ENCODE measurements at places on chromosomes 3 and 15. TPM values are rescaled to one million over a fixed set of nuclear protein-coding genes. Genes with fewer than 3 reads are reported as not detected.

GRCh38 chr3:117954131-117954530, 1080.5 kb downstream of the IGSF11 start:
- no peak overlapping the region for H3K4me3 ChIP-seq
- no peaks in the 10 kb centered on the region for H3K27me3 ChIP-seq
- no peaks in the 10 kb centered on the region for H3K4me1 ChIP-seq

DNA sequence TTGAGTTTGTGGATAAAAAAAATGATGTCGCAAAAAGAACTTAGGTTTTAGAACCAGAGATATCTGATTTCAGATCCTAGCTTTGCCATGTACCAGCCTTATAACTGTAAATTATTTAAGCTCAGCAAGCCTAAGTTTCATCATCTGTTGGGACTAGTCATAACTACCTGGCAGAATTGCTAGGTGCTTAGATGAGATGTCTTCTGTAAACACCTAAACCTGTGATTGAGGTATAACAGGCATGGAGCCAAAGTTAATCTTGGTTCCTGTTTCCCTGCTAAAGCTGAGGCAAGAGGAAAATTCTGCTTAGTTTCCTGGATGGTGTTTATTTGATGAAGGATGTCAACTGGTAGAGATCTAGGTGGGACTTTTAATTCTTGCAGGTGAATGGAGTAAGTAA, 331.3 kb upstream of the RBMS3 start:
- H3K4me3 ChIP-seq = no peak overlapping the region
- H3K27ac ChIP-seq = no peak overlapping the region
- no peak for DNase-seq
- H3K27me3 ChIP-seq = no peaks in the 10 kb centered on the region

DNA sequence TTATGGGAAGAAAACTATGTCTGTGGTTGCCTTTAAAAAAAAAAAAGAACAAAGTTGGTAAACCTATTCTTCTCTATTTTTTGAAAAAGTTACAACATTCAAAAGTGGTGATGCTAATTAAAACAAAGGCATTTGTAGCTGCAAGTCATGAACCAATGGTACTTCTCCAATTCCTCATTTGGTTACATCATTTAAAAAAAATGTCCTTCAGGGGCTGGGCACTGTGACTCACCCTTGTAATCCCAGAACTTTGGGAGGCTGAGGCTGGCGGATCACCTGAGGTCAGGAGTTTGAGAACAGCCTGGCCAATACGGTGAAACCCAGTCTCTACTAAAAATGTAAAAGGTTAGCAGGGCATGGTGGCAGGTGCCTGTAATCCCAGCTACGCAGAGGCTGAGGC, 574.6 kb downstream of the VGLL3 start:
- H3K4me1 ChIP-seq = no peaks in the 10 kb centered on the region
- no peak overlapping the region for H3K27ac ChIP-seq
- H3K27me3 ChIP-seq = no peaks in the 10 kb centered on the region
- DNase-seq = no peak

- no peak overlapping the region for H3K27ac ChIP-seq
- H3K36me3 ChIP-seq = peaks cover 3% of the 10 kb centered on the region
- DNase-seq = no peak
- H3K27me3 ChIP-seq = peaks cover 13% of the 10 kb centered on the region
Observed at GRCh38 chr3:50671331-50671730, 3.4 kb upstream of the DOCK3 start.

Gene MYRIP
- not detected for total RNA-seq

DNA sequence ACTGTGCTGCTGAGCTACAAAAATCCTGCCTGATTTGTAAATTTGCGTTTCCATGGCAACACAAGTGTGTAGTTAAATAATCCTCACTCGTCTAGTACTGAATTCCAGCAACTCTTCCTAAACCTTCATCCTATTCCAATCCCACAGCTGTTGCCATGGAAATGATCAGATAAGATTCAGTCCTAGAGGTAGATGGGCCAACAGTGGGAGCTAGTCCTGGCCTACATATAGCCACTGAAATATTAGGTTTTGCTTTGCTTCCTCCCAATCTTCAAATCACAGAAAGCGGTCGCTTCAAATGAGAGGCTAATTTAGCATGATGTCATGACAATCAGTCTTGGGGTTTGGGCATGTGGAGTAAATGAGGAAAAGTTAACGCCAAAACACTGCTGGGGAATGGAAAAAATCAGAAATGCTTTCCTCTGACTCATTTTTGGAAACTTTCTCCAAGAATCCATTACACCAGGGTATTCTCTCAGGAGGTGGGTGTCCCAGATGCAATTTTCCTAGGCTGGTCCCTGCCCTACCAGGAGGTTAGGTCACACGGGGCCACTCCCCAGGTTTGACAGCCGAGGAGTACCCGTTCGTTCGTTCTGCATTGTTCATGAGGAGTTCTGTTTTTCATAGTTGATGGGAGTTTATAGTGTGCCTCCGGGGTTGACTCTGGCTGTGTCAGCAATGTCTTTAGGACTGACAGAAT, 159.2 kb upstream of the SLCO3A1 start:
- H3K4me3 ChIP-seq = no peak overlapping the region
- H3K27me3 ChIP-seq = peaks cover 18% of the 10 kb centered on the region
- H3K27ac ChIP-seq = no peak overlapping the region
- H3K4me1 ChIP-seq = no peaks in the 10 kb centered on the region

Gene COPS2
- 95.8 TPM for total RNA-seq

GRCh38 chr3:47223755-47224154, 58.8 kb downstream of the KIF9 start:
- no peak overlapping the region for H3K4me3 ChIP-seq
- H3K27ac ChIP-seq = no peak overlapping the region
- no peaks in the 10 kb centered on the region for H3K27me3 ChIP-seq
- no peaks in the 10 kb centered on the region for H3K36me3 ChIP-seq
- DNase-seq = no peak
- H3K4me1 ChIP-seq = peaks cover 6% of the 10 kb centered on the region

GRCh38 chr3:82410366-82410765, 648.9 kb upstream of the GBE1 start:
- H3K4me1 ChIP-seq = no peaks in the 10 kb centered on the region
- H3K4me3 ChIP-seq = no peak overlapping the region
- H3K27me3 ChIP-seq = no peaks in the 10 kb centered on the region
- DNase-seq = no peak
- no peaks in the 10 kb centered on the region for H3K36me3 ChIP-seq

DNA sequence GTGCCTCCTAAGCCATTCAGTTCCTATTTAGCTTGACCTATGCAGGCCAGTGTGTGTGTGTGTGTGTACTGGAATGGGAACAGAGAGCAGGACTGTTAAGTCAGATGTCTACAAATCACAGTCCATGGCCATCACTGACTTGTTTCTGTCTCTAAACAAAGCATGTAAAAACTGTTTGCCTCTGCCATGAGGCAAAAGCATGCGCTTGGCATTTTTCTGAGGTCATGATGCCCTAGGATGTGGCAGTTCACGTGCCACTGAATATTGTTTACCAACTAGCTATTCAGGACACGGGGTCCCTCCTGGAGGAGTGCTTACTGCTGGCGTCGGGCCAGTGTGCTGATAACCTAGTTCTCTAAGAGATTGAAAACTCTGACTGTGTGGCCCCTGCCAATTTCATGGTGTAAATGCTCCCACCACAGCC, 8.2 kb upstream of the ATP13A3 start:
- H3K4me1 ChIP-seq = peaks cover 36% of the 10 kb centered on the region
- H3K27me3 ChIP-seq = no peaks in the 10 kb centered on the region

- no peaks in the 10 kb centered on the region for H3K27me3 ChIP-seq
- H3K4me1 ChIP-seq = no peaks in the 10 kb centered on the region
- DNase-seq = no peak
- H3K4me3 ChIP-seq = no peak overlapping the region
- no peak overlapping the region for H3K27ac ChIP-seq
Observed at GRCh38 chr15:54014067-54014655, 35.9 kb downstream of the UNC13C start.

GRCh38 chr15:31046759-31047359, 54.7 kb downstream of the TRPM1 start:
- peaks cover 20% of the 10 kb centered on the region for H3K27me3 ChIP-seq
- peaks cover 4% of the 10 kb centered on the region for H3K36me3 ChIP-seq
- peaks cover 16% of the 10 kb centered on the region for H3K4me1 ChIP-seq

DNA sequence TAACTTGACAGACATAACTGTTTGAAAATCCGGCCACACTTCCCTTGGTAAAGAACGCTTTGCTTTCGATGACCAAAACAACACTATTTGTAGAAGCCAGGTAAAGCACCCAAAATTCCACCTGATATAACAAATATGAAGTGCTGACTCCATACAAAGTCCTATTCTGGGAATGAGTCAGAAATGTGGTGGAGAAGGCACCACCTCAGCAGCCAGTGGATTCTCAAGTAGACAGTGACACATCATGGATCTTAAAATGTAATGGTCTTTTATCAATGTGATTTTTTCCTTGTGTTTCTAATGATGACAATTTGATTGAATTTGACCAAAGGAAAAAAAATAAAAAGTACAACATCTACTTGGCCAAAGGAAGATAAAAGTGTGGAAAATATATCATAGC, 135.0 kb upstream of the WNT5A start:
- no peaks in the 10 kb centered on the region for H3K4me1 ChIP-seq
- H3K27me3 ChIP-seq = peaks cover 5% of the 10 kb centered on the region
- H3K4me3 ChIP-seq = no peak overlapping the region
- DNase-seq = no peak

DNA sequence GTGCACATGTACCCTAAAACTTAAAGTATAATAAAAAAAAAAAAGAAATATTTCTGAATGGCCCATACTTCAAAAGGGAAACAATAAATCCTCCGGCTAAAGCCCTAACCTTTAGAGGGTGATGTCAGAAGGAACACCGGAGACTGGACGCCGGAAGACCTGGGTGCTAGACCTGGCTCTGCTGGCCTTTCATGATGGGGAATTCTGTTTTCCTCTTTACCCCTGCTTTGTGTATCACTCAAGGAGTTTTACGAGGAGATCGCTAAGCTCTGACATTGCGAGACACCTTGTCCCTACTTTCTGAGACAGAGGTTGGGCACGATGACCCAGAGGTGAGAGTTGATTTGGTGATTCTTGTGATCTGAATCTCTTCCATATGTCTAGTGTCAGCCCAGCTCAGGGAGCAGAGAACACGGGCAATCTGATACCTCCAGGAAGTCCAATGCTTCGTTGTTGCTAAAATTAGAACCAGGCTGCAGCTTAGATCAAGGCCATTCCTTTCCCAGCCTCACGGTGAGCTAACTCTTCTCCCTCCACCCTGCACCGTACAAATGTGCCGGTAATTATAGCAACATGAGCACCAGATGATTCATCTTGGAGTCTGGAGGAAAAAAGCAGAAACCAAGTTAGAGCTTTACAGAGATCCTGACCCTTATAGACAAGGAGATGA, 42.0 kb upstream of the CFAP161 start:
- no peak overlapping the region for H3K4me3 ChIP-seq
- peaks cover 84% of the 10 kb centered on the region for H3K27me3 ChIP-seq
- H3K36me3 ChIP-seq = peaks cover 10% of the 10 kb centered on the region
- no peak overlapping the region for H3K27ac ChIP-seq
- H3K4me1 ChIP-seq = peaks cover 2% of the 10 kb centered on the region

GRCh38 chr3:100044369-100044768, 69.9 kb downstream of the FILIP1L start:
- H3K36me3 ChIP-seq = no peaks in the 10 kb centered on the region
- DNase-seq = no peak
- H3K4me1 ChIP-seq = peaks cover 6% of the 10 kb centered on the region
- no peak overlapping the region for H3K27ac ChIP-seq
- H3K27me3 ChIP-seq = no peaks in the 10 kb centered on the region
- H3K4me3 ChIP-seq = no peak overlapping the region

DNA sequence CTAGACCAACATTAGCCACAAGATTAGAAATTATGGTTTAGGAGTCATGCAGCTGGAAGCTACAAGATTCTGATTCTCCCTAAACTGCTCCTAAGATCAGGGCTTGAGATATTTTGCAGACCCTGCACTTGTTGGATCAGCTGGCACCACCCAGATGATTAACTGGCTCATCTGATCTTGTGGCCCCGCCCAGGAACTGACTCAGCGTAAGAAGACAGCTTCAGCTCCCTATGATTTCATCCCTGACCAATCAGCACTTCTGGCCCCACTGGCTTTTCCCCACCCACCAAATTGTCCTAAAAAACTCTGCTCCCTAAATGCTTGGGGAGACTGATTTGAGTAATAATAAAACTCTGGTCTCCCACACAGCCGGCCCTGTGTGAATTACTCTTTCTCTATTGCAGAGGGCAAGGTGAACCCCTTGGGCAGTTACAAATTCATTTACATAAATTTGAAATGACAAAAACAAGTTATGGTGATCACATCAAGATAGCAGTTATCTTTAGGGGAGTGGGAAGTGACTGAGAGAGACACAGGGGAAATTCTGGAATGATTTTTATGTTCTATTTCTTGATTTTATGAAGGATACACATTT, 76.5 kb downstream of the CD200R1L start:
- no peak overlapping the region for H3K27ac ChIP-seq
- H3K27me3 ChIP-seq = no peaks in the 10 kb centered on the region
- no peak for DNase-seq
- H3K4me3 ChIP-seq = no peak overlapping the region
- H3K36me3 ChIP-seq = peaks cover 5% of the 10 kb centered on the region

Gene KLF15
- total RNA-seq = 0.39 TPM

DNA sequence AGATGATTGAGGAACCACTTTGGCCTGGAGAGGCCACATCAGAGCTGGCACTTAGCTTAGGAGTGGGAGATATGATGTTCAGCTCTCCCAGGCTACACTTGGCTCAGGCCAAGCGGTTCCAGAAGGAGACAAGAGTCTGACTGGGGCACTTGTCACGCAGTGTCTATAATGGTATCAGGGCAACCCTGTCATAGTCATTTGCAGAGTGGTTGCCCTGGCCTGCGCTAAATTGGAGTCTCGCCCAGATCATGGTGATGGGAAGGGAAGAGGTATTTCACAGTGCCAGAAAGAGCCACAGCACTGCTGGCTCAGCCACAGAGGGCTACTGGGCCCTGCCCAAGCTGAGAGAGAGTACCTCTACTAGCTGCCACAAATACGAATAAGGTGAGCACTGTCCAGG, 186.9 kb upstream of the CRBN start:
- peaks cover 3% of the 10 kb centered on the region for H3K36me3 ChIP-seq
- H3K27me3 ChIP-seq = no peaks in the 10 kb centered on the region
- DNase-seq = no peak
- no peak overlapping the region for H3K4me3 ChIP-seq
- H3K27ac ChIP-seq = no peak overlapping the region

DNA sequence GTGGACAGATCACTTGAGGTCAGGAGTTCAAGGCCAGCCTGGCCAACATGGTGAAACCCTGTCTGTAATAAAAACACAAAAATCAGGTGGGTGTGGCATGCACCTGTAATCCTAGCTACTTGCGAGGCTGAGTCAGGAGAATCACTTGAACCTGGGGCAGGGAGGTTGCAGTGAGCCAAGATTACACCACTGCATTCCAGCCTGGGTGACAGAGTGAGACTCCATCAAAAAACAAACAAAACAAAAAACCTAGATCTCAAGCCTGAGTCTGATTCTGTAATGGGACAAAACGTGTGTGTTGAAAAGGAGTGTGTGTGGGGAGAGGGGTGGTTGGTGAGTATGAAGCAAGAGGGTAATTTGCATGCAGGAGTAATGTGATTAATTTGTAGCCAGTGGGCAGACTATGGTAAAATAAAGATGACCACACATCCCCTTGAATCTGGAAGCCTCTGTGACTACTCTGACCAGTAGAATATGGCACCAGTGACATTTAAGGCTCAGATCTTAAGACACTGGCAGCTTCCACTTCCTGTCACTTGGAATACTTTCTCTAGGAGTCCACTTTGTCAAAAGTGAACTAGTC, 18.4 kb upstream of the OPA1 start:
- no peaks in the 10 kb centered on the region for H3K36me3 ChIP-seq
- DNase-seq = no peak
- H3K4me3 ChIP-seq = no peak overlapping the region

- no peak overlapping the region for H3K4me3 ChIP-seq
- H3K36me3 ChIP-seq = peaks cover 15% of the 10 kb centered on the region
- DNase-seq = no peak
- H3K4me1 ChIP-seq = peaks cover 14% of the 10 kb centered on the region
- H3K27ac ChIP-seq = no peak overlapping the region
- H3K27me3 ChIP-seq = no peaks in the 10 kb centered on the region
Observed at GRCh38 chr3:15086699-15087098, 12.2 kb downstream of the RBSN start.
